ENCODE measurements at places on chromosomes 11 and 22.

- no peak for DNase-seq
Observed at GRCh38 chr11:78845496-78845895, 270.8 kb upstream of the NARS2 start.

GRCh38 chr11:11078344-11079086 is 220.7 kb upstream of the ZBED5 start:
- no peak for DNase-seq

DNA sequence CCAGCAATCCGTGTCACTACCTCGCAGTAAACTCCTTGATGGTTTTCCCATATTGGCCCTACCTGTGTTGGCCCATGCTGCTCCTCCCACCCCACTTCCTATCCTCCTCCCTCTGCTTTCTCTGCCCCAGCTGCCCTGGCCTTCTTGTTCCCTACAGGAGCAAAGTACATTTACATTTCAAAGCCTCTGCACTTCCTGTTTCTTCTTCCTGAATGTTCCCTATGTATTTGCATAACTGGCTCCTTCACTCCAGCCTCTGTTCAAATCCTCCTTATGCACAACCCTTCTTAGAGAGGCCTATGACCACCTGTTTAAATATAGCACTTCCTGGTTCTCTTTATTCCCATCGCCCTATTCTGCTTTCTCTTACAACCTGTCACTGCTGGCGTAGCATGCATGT is 62.2 kb downstream of the PARVA start:
- no peak for DNase-seq

DNA sequence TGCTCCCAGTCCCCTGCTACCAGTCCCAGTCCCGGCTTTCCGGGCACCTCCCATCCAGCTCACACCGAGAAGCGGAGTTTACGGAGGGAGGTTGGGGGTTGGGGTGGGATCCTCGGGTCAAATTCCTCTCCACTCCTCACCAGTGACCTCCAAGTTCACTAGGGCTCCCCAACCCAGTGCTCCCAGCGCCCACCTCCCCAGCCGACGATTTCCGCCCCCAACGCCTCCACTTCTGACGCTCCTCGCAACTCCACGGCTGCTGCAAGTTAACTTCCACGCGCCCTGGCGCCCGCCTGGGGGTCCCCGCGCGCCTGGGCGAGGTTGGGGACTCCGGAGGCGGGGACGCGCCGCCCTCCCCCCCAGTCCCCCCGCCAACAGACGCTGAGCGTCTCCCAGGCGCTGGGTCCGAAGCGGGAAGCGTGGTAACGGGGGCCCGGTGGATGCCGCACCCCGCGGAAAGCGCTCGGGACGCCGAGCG is 526 bp downstream of the TPST2 start:
- DNase-seq = peak; percentile 47

DNA sequence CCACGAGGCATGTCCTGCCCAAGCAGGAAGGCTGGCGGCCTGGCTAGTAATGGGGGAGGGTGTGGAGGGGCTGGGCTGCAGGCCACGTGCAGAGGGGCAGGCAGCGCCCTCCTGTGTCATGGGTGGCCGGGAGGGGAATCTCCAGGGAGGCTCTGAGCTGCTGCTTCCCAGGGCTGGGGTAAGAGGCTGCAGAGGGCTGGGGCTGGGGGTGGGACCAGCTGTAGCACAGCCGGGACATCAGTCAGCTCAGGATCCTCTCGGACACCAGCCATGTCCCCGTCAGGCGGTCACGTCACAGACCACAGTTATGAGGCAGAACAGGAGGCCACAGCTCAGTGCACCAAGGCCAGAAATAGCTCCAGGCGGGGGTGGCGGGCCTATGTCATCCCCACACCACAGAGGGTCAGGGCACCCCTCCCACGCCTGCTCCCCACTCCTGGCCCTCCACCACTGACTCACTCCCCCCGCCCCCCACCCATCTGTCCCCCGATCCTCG is 21.1 kb downstream of the RTN4R start:
- DNase-seq = peak; percentile 46

DNA sequence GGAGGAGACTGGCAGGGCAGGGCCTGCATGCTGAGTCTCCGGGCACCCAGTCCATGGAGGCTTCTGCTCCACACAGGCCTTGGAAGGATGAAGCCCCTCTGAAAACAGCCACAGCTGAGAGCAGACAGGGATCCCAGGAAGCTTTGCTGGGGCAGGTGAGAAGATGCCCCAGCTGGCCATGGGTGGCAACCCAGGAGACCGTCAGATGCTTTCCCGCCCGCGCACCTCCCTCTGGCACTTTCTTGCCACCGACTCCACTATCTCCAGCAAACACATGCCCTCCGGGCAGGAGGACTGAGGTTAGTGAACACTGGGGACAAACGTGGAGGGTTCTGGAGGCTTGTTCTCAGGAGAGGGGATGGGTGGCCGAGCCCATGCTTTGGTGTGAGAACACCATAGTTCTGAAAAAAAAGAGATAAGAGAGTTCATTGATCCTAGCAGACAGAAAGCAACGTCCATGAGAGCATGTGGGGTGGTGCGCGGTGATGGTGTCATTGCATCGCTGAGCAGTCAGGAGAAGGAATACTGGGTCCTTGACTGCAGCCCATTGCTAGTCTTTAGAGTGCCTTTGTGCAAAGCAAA is 2.3 kb downstream of the C1QTNF6 start:
- DNase-seq = no peak

Measured in astrocyte of the hippocampus (primary cell).